ENCODE measurements at places on chromosomes 7 and 10.

- no peak for DNase-seq
Measured at GRCh38 chr7:128878226-128879105, 15.8 kb downstream of the ATP6V1F start.

- DNase-seq = peak; percentile 46
Measured at GRCh38 chr10:128274938-128275337, 148.7 kb upstream of the MKI67 start.

DNA sequence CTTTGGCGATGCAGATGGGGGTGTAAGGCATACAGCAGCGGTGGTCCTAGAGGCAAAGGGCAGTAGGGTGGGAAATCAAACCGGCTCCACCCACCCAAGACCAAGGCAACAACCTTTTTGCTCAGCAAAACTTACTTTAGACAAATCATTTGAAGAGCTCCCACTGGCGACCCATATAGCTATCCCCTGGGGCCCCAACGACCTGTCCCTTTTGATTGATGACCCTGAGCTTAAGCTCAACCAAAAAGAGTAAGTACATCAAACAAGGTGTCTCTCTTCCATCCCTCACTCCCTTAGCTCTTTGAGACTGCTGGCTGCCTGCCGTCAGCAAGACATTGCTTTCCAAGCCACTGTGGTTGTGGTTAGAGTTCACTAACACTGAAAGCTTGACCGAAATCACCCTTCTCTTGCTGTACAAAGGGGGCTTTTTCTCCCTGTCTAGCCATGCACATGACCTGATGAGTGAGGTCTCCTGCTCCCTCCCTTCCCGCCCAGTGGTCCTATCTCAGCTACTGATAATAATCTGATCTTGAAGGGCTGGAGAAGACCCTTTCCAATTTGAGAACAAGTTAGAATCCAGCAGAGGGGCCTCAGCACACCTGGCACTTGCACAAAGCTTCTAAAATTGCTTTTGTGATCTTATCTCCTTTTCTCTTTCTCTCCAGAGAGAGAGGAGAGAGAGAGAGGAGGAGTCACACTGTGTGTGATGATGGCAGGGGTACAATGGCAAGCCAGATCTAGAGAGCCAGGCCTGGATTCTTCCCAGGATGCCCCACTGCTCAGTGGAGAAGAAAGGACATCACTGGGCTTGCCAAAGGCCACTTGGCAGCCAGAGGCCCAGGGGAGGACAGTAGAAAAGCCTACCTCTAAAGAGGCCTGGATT lies 42.2 kb downstream of the XPNPEP1 start:
- DNase-seq = no peak

GRCh38 chr7:10677668-10678232 lies 295.9 kb upstream of the PHF14 start:
- peak; percentile 50 for DNase-seq

GRCh38 chr7:76048668-76048988 lies 722 bp downstream of the MDH2 start:
- peak; percentile 23 for DNase-seq

- no peak for DNase-seq
Measured at GRCh38 chr10:3636356-3637181, 148.4 kb downstream of the KLF6 start.

GRCh38 chr7:45176886-45177731 lies 19.5 kb downstream of the RAMP3 start:
- DNase-seq = no peak

GRCh38 chr7:130881091-130881798 lies 147.2 kb upstream of the KLF14 start:
- no peak for DNase-seq

DNA sequence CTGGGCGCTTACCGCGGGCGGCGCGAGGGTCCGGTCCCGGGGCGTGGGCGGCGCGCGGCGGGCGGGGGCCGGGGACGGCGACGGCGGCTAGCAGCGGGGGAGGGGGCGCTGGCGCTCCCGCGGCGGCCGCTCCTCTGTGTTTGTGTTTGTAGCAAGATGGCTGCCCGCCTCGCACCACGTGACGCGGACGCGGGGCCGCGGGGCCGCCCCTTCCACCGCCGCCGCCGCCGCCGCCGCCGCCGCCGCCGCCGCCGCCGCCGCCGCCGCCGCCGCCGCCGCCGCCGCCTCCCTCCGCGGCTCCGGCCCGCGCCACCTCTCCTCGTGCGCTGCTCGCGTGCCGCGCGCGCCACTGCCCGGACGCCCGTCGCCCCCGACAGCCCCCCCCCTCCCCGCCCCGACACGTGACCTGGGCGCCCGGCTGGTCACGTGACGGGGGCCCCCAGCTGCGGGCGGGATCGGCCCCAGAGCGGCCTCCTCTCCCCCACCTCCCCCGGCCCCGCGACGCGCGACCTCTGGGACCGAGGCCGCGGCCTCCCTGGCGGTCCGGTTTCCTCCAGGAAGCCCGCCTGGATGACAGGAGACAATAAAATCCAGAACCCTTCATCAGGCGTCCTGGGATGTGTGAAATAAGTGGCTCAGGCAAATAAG lies at the start of gene GIGYF1:
Gene GIGYF1 (minus strand): TSS at position 153 of the 648 bp plus-strand sequence. CDS start 6,012 bp downstream, outside the sequence.
- DNase-seq = peak; percentile 38

DNA sequence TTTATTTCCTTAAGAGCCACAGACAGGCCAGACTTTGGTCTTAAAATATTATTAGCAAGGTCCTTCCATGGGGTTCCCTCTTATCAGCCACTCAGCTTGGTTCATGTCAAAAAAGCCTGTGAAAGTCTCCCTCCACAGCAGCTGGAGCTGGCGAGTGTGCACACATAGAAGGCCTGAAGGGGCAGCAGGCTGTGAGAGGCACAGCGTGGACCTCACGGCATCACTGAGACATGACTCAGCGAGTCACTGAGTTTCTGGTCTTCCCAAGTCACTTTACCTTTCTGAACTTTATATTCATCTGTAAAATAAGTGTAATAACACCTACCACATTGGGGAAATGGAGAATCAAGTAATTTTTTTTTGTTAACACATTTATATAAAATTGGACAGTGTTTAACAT lies 8.7 kb downstream of the TAF3 start:
- DNase-seq = peak; percentile 15

DNA sequence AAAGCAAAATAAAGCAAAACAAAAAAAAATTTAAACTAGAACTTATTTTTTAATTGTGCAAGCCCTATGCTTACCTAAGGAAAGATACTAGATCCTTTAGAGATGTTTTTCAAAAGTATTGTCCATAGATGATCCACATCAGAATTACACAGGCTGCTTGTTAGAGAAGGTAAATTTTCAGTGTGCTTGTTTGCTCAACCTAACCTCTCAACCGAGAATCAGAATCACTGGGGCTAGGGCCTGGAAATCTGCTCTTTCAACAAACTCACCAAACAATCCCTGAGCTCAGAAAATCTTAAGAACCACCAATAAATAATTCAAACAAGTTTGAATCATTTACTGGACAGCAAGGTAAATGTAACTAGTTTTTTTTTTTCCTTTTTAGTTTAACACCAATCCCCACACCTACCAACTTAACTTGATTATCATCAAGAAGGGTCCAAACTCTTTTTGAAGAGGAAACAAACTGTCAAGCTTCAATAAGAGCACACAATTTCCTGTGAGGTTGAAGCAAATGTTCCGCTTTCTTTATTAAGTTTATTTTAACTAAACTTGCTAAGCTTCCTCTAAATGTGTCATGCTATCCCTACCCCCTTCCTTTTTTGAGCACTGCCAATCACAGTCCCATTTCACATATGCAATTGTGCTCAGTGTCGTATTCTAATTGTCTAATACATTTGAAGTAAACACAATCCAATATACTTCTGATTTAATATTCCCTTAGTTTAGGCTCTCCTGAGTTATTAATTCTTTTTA lies 7.4 kb upstream of the TSPAN33 start:
- peak; percentile 43 for DNase-seq

DNA sequence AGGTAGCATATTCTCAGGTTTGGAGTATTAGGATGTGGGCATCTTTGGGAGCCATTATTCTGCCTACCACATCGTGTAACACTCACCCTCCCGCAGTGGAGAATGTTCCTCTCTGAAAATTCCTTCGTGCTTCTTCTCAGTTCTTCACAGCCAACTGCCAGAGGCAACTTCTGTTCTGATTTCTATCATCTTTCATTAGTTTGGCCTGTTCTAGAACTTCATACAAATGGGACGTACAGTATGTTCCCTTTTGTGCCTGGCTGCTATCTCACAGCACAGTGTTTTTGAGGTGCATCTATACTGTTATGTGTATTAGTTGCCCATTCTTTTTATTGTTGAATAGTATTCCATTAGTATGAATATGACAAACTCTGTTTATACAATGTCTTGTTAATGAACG lies 8.9 kb upstream of the SLC26A3 start:
- DNase-seq = no peak

- DNase-seq = no peak
Measured at GRCh38 chr10:98917828-98918227, 317.8 kb downstream of the HPSE2 start.

DNA sequence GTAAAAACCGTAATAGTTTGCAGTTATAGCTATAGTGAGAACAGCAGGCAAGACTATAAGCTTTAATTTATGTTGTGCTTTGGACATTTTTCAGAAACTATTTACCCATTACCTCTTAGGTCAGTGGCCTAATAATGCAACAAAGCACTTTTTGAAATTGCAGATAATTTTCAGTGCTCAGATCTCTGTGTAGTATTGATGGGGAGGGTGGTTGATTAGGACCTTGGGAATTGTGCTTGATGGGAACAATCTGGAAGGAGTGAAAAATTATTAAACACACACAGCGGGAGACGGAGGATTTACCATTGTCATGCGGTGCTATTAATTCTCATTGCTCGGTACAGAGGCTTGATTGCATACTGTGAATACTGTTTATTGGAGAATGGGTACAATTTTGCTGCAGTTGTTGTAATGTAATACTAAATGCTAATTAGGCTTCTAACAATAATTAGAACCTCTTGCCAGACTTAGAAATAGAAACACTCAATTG lies 304.8 kb downstream of the LRMDA start:
- no peak for DNase-seq

GRCh38 chr10:14801723-14802122 lies 27.0 kb upstream of the FAM107B start:
- no peak for DNase-seq

DNA sequence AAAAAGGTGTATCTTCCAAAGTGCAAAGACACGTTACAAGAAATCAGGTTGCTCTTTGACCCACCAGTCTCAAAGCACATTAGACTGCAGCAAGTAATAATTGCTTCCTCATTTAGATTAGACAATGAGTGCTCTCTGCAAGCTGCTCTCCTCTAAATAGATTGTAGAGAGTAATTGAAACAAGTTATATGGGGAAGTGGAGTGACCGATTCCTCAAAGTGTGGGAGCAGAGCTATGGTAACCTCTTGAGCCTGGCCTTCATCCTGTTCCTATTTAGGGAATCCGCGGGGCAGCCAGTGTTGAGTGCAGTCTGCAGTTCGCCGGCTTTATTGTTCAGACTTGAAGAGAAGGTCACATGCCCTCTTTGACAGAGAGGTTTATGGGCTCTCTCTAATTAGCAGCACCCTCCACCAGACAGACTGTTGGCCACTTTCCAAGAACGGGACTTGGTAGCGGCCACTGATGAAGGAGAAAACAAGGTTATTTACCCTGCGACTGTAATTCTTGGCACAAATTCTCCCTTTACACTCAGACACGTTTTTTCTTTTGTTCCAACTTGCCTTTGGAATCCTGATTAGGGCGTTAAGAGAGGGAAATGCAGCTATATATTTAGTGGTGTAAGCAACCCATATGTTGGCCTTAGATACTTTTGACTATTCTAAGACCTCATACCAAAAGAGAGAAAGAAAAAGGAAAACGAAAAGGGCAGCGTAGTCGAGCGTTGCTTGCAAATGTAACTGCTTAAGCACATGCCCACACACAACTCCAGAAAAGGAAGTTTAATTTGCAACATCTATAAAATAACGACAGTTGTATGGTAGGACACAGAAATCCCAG lies 107.5 kb downstream of the REEP3 start:
- DNase-seq = peak; percentile 100
